ENCODE measurements at places on chromosomes 16 and 17.

DNA sequence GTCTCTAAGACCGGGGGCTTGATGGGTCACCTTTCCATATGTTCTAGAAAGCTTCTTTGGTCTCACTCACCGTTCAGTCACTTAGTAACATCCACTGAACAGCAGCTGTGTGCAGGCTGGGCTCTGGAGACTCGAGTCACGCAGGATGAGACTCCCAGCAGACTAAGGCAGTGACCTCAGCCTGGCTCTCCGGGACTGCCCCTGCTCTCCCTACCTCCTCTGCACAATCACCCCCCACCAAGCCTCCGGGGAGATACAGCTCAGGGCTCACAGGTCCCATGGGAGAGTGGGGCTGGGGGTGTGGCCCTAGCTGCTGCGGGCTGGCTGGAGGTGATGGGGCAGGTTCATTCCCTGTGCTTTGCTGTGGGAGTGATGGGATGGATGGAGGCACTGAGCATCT is 14.1 kb downstream of the FLYWCH2 start:
- no peak for DNase-seq

DNA sequence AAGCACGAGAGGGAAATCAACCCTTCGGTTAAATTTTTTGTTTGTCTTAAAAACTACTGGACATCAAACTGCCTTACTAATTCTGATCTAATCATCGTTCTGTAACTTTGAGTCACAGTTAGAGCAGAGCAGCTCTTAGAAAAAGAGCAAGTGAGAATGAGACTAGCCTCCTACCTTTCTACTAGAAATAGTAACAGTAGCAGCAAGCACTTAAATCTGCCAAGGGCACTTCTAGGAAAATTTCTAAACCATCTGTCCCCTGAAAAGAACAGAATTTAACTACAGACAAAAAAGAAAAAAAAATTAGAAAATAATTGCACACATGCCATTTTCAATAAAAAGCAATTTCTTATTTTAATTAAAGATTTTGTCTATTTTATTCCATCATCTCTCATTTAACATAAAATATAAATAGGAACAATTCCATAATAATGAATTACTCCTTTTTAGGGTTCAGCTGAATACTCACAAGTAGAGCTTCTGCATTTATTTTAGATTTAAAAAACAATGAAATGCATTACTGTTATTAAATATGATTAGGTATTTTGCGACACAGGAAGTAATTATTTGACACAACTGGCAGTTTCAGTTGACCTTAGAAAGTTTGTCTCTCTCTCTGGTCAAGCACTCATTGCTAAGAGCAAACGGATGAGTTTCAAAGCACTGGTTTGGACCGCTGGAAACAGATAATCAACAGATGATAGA is 250.8 kb upstream of the SOX9 start:
- DNase-seq: no peak

- peak; percentile 37 for DNase-seq
Measured at GRCh38 chr17:46212634-46213435, 19.6 kb upstream of the KANSL1 start.

- no peak for DNase-seq
Measured at GRCh38 chr17:46730679-46731078, 87.8 kb downstream of the WNT3 start.

DNA sequence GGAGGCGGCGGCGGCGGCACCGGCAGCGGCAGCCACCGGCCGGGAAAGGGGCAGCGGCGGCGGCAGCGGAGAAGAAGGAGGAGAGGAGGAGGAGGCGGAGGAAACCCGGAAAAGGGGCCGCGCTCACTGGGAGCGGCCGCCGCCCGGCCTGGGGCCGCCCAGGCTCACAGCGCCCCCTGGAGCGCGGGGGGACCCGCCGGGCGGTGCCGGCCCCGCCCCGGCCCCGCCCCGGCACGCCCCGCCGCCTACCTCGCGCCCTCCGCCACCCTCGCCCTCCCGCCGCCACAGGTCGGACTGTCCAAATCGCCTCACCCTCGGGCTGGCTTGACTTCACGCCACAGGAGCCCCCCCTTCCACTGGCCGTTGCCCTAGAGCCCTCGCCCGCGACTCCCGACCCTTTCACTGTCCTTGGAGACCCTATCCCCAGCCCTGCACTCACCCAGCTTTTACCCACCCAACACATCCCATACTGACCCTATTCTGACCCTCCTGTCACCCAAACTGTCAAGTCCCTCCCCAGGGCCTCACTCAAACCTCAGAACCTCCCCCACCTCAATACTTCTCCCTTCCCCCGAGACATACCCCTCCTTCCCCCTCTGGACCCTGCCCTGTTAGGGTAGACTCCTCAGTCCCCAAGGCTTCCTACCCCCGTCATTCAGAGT is at the start of gene CSNK2A2:
Gene CSNK2A2, minus strand, starts transcription at position 85 of the 662 bp plus-strand sequence. CDS start 370 bp downstream, outside the sequence.
- DNase-seq: peak; percentile 78

GRCh38 chr17:56471696-56472095 is 121.8 kb upstream of the NOG start:
- DNase-seq: no peak

GRCh38 chr16:89026121-89026612 is 49.2 kb upstream of the CBFA2T3 start:
- no peak for DNase-seq

DNA sequence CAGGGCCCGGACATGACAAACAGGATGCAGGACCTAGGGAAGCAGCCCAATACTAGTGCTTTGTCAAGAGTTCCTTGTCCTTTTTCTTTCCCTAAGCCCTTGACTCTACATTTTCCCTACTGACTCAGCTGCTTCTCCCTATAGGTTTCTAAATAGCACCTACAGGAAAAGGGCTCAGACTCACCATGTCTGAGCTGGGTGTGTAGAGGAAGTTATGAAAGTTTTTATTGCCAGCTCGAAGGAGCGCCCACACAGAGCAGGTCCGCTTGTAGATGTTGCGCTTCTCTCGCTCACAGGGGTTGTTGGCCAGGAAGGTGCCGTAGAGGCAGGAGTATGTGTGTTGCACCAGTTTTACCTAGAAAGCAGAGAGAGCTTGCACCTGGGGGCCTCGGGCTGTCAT is 10.6 kb downstream of the MTMR4 start:
- DNase-seq: no peak

Measured in HuH-7.5 (cell line).